ENCODE measurements at places on chromosomes 5 and 9.
A peak's percentile ranks its signal among the peaks of the same experiment; 100 is the strongest.

GRCh38 chr5:35853631-35854030 lies 3.1 kb upstream of the IL7R start:
- DNase-seq, result peak; percentile 80

- no peak for DNase-seq
These were observed 6.0 kb downstream of the MRPS2 start for GRCh38 chr9:135506327-135507103.

DNA sequence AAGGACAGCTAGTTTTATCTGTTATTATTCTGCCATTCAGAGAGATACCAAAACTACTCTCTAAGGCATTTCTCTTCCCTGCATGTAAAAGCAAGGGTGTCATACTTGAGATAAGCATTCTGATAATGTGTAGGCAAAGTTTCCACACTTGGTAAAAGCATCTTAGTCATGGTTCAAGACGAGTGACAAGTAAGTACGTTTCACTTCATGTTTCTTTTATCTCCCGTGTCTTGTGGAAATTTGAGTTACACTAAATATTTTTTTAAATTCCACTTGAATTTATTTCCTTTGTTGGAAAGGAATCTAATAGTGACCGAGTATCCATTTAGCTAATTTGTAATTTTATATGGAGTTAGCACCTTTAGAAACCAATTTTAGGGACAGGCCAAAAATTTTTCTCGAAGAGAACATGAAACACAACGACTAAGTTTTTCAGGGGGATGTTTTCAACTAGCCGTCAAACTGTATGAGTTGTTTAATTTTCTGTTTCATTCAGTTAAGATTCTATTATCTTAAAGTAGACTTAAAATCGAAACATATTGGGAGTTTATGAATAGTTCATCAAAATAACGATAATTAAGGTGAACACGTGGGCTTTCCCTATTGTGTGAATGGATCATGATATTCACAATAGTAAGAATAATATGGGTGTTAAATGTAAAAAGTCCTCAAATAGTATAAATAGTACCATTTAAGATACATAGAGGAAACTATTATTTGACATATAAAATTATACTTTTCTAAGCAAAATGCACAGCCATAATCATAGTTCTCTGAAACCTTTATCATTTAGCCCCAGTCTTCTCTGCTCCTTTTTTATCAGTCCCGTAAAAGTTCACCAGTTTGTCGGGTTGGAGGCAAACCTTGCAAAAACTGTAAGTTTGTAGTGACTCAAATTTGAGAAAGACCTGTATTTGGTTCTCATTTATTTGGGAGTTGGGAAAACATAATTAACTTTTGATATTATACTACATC lies 1.6 kb downstream of the RFESD start:
- DNase-seq, result no peak

GRCh38 chr9:81380504-81381359 lies 308.6 kb downstream of the TLE1 start:
- no peak for DNase-seq

DNA sequence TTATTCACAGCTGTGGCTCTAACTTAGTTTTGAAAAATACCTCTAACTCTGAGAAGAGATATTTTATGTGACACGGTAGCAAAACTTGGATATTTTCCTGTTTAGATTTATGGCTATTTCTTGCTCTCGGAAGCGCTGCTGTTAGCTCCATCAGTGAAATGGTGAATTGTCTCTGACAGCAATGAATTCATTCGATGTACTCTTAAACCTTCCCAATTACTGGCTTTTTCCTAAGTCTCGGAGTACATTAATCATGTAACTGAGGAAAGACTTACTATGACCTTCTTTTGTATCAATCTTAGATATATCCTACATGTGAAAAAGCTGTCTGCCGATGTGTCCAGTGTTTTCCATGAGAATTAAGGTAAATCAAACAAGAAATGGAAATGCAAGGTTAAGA lies 613.0 kb downstream of the KIF4B start:
- no peak for DNase-seq

DNA sequence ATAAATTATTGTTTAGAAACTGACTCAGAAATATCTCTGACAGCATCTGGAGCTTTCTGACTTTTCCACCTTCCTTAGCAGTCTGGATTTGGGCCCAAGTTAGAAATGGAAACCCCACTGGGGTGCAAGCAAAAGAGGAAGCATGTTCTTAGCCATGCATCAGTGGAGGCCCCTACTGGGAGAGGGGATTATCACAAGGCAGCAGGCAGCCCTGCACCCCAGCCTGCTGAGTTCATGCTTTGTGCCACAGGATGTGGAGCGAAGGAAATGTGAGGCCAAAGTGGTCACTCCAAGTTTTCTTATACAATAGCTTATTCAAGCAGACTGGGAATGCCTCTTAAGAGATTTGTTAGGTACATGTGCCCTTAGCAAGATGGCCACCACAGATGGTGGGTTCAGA lies 146.5 kb upstream of the TLX3 start:
- DNase-seq, result no peak

DNA sequence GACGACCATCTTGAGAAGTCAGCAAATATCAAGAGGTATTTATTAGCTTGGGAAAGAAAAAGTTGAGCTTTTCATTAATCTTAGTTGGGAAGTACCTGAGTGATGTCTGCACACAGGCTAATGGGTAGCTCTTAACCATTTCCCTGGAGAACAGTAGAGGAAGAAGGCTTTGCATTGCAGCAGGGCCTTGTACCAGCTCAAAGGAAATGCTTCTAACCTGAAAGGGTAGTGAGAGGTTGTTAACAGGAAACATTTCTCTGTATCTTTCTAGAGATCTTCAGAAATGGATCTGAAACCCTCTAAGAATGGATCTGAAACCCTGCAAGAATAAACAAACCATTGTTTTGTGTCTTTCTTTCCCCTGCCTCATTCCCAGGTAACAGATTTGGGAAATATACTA lies 393.3 kb downstream of the PLK2 start:
- no peak for DNase-seq

DNA sequence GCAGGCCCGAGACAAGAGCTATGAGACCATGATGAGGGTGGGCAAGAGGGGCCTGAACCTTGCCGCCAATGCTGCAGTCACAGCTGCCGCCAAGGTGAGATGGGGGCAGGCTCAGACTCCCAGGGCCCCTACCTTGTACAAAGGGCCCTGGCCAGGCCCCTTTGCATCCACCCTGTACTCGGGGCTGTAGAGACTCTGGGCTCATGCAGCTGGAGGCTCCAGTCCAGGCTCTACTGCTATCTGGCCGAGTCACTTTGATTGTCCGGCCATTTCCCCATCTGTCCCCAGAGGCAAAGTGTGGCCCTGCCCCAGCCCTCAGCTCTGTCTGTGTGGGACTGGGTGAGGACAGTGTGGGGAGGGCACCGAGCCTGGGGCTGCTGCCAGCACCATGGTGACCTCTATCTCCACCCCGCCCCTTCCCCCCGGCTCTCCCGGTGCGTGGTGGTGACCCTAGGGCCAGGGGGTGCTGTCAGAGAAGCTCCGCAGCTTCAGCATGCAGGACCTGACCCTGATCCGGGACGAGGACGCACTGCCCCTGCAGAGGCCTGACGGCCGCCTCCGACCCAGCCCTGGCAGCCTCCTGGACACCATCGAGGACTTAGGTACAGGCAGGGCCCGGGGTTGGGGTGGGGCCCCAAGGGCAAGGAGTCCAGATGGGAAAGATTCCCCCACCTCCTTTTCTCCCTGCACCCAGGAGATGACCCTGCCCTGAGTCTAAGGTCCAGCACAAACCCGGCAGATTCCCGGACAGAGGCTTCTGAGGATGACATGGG lies 6.1 kb downstream of the REEP2 start:
- DNase-seq, result no peak

GRCh38 chr5:142743592-142744441 lies 26.4 kb upstream of the ARHGAP26 start:
- no peak for DNase-seq

DNA sequence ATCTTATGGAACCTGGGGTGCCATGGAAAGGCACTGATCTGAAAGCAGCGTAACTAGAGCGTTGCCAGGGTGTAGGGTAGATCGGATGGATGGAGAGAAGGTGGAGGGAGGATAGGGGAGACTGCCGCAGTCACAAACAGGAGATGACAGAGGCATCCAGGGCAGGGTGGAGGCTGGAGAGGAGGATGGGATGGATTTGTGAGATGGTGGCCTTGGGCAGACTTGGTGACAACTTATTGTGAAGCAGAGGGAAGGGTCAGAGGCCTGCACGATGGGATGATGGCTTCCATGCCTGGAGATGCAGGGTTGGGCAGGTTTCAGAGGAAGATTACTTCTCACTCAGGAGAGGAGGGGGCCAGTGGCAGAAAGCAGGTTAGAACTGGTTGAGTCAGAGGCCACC lies 2.4 kb downstream of the GLIPR2 start:
- DNase-seq, result no peak

DNA sequence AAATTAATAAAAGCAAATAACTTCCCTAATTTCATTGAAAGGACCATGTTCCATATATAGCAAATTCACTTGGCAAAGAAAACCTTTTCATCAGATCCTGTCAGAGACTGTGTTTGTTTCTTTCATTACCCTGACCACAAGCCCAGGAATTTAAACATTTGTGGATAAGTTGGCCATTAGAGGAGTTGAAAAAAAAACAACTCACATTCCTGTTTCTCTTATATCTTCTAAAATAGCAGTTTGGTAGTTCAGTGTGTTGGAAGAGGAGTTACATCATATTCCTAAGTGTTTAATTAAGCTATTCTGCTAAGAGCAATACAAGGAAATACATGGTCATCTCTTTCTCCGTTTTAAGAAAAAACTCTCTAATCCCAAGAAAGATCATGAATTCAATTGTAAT lies 505.6 kb downstream of the TLE1 start:
- no peak for DNase-seq

DNA sequence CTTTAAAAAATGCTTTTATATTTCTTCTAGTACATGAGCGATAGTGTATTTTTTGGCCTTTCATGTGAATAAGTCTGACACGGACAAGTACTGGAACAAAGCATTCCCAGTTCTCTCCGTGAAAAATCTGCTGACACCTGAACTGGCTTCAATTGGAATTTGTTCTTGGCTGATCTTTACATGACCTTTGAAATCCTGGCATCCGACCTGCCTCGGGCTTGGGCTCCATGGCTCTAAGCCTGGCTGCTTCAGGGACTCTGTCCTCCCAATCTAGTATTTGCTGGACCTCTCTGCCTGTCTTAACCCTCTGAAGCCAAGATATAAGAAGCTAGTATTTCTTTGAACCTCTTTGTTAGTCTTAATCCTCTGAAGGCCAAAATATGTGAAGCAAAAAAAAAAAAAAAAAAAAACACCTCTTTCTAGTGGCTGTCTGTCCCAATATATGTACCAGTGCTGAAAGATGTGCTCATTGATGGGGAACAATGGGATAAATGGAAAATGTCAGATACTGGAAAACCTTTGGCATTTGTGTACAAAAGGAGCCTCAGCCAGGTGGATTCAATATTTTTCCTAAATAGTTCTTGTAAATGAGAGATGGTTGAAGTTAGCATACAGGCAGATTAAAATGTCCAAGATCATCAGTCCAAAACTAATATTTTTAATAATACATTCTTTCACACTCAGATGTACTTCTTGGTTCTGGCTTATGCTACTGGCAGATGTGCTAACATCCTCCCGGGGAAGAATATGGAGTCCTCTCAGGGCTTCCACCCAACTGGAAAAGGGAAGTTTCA lies 470.6 kb downstream of the TUSC1 start:
- no peak for DNase-seq

- DNase-seq, result no peak
These were observed 79.9 kb downstream of the ACTL7B start for GRCh38 chr9:108775901-108776306.

DNA sequence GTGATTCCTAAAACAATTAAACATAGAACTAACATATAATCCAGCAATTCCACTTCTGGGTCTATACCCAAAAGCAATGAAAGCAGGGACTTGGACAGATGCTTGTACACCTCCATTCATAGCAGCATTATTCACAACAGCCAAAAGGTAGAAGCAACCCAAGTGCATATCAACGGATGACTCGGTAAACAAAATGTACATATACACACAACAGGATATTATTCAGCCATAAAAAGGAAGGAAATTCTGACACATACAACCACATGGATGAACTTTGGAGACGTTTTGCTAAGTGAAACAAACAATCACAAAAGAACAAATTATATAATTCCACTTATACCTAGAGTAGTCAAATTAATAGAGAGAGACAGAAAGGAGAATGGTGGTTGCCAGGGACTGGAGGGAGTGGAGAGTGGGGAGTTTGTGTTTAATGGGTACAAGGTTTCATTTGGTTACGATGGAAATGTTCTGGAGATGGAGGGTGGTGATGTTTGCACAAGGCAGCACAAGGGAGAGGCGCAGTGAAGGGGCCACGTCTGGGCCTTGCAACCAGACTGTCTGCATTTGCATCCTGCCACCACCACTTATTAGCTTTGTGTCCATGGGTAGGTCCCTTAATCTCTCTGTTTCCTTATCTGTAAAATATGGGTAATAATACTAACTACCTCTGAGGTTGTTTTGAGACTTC lies 36.3 kb upstream of the RLN1 start:
- no peak for DNase-seq

GRCh38 chr9:77705636-77706035 lies 57.5 kb upstream of the GNA14 start:
- DNase-seq, result no peak

GRCh38 chr5:139642213-139642612 lies 5.9 kb upstream of the CXXC5 start:
- DNase-seq, result no peak

DNA sequence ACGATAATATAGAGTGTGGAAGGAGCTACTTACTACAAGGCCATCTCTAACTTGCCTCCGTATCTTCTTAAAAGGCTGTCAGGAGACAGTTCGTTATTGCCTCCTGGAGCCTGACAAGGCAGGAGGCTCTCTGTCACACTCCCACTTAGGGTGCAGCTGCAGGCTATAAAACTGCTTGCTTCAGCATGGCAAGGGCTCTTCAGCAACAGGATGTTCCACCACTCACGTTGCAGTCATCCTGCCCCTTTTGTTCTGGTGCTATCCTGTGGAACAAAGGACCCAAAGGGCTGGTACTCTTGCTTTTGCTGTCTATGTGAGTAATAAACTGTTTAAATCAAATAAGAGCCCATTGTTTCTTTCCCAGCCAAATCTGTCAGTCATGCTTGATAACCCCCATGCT lies 508.9 kb downstream of the NTRK2 start:
- DNase-seq, result no peak

DNA sequence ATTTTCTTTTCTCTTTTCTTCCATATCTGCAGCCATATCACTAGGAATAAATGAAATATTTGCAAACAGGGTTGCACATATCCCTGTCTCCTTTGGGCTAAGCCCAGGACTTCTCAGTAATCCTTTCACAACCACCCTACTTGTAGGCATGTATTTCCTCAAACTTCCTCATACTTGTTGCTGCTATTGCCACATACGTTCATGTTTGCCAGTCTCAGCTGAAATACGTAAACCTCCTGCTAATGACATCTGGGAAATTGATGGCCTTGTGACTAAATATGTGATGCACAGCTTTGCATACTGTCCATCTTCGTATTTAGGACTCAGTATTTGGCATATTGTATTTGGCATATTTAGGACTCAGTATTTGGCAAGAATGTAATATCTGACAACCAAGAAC lies 224.6 kb downstream of the PLK2 start:
- no peak for DNase-seq

DNA sequence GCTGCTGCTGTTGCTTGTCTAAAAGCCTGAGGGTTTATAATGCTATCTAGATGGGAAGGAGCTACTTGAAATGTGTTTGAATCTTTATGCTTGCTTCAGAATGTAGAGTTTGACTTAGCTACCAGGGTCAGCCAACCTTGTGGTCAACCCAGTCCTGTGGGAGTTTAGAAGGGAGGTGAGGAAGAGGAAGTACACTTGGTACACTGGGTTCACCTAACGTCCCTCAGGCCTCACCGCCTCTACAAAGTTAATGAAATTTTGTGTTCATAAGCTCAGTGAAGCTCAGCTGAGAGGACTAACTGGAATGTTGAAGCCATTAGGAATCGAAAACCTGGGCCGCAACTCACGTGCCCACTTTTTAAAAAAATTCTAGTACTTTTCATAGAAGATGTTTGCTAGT lies 10.7 kb downstream of the IQGAP2 start:
- DNase-seq, result no peak

All from stimulated activated CD8-positive, alpha-beta memory T cell treated with anti-CD3 and anti-CD28 coated beads, Interleukin-4, amount 100 ng/mL, for 48 hours (primary cell).